Hematopoietic multipotent progenitor cell treated with erythropoietin and hydrocortisone succinate and interleukin-3 and kit ligand, for 17 days (in vitro differentiated cells): ENCODE measurements at places on chromosomes 1 and 21.

DNA sequence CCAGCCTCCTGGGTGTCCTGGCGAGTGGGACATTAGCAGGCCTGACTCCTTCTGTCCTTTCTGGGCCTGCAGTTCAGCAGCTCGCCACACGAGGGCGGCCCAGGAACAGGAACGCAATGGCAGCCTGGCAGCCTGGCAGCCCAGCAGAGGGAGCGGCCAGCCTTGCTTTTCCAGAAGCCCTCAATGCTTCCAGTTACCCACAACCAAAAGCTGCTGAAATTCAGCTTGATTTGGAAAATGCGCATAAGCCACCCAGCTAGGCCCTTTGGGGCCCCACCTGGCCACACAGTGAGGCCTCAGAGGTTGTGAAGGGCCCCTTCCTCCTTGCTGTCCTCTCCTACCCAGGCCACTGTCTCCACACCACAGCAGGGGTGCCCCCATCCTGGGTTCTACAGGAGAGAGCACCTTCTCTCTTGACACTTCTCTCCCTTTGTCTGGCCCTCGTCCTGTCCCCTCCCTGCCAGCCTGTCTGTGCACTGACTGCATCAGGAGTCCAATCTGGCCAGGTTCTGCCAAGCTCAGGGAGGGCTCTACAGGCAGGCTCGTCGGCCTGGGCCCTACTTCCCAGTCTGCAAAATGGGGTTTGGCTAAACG, 103.4 kb upstream of the VAMP3 start:
- peak; percentile 63 for DNase-seq

- no peak for DNase-seq
These were observed 270.7 kb upstream of the CSF3R start for GRCh38 chr1:36753451-36753850.

GRCh38 chr1:196324345-196324744, 283.9 kb downstream of the KCNT2 start:
- DNase-seq = no peak

- no peak for DNase-seq
These were observed 3.0 kb upstream of the CTSK start for GRCh38 chr1:150810958-150811659.

DNA sequence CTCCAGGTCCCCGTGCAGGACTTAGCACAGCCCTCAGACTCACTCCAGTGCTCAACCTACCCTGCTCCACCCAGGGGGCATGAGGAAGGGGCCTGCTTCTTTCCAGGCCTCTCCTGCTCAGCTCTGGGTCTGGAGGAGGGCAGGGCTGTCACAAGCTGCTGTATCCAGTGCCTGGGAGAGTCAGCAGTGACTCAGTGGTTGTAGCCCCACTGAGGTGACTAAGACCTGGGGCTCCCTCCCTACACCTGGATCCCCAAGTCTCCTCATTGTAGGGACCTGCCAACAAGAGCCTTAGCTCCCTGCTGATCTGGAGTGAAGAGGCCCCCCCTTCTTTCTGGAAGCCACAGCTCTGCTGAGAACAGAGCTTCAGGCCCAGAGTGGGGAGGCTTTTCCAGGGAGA, 36.1 kb upstream of the FAM131C start:
- no peak for DNase-seq

- DNase-seq = no peak
These were observed 481.8 kb downstream of the USP25 start for GRCh38 chr21:16211339-16212303.

- no peak for DNase-seq
These were observed 18.8 kb downstream of the LRRC52 start for GRCh38 chr1:165562571-165562970.
